NCI-H1436 treated with DMSO at 0.1 percent for 48 hours (cell line): ENCODE measurements at places on chromosomes 11 and 22.

GRCh38 chr22:45205276-45205925 lies 35.3 kb downstream of the KIAA0930 start:
- DNase-seq, result no peak

- DNase-seq, result no peak
Measured at GRCh38 chr11:9214765-9215164, 50.4 kb downstream of the DENND5A start.

GRCh38 chr11:69059985-69060384 lies 11.3 kb downstream of the TPCN2 start:
- DNase-seq, result no peak

- no peak for DNase-seq
Measured at GRCh38 chr11:95267601-95268213, 36.7 kb upstream of the SESN3 start.

DNA sequence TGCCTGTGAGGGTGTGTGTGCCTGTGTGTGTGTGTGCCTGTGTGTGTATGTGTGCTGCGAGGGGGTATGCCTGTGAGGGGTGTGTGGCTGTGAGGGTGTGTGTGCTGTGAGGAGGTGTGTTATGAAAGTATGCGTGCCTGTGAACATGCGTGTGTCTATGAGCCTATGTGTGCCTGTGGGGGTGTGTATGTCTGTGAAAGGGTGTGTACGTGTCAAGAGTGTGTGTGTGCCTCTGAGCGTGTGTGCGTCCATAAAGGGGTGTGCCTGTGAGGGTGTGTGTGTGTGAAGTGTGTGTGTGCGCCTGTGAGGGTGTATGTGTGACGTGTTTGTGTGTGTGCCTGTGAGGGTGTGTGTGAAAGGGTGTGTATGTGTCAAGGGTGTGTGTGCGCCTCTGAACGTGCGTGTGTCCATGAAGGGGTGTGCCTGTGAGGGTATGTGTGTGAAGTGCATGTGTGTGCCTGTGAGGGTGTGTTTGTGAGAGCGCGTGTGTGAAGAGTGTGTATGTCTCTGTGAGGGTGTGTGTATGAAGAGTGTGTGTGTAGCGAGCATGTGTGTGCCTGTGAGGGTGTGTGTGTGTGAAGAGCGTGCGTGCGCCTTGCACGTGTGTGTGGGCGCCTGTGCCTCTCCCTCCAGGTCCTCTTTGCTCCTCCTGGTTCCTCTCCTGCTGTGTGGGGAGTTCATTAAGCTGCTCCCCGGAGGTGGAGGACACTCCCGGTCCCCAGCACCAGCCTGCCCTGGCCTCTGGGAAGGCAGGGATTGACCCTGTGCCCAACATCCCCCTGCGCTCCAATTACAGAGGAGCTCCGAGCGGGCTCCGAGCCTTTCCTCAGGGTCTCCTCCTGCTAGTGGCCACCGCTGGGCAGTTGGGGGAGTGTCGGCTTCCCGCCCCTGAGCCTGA lies 53.3 kb downstream of the CACNA1I start:
- no peak for DNase-seq

- DNase-seq, result no peak
Measured at GRCh38 chr11:30585892-30586250, 282 bp downstream of the MPPED2 start.
